IMR-90 (cell line): ENCODE measurements at places on chromosomes 5 and 9.
A peak's percentile ranks its signal among the peaks of the same experiment; 100 is the strongest.

DNA sequence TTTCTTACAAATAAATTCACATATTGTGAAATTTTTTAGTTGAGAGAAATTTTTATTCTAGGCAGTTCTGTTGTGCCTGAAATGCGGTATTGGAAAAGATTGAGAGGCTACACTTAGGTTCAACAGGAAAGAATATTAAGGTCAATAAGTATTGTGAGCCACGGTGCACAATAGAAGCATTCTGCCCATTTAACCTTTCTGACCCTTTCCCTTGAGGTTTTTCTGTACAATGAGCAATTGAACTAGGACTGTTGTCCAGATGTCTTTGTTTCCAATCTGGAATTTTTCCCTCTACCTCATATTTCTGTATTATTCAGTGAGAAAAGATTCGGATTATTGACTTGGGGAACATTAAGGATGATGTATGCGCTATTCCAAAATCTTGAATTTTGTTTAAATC lies 205.2 kb downstream of the NR3C1 start:
- DNase-seq = no peak
- H3K4me1 ChIP-seq = peaks cover 4% of the 10 kb centered on the region
- no peak overlapping the region for H3K27ac ChIP-seq
- H3K27me3 ChIP-seq = no peaks in the 10 kb centered on the region
- H3K4me3 ChIP-seq = no peak overlapping the region

DNA sequence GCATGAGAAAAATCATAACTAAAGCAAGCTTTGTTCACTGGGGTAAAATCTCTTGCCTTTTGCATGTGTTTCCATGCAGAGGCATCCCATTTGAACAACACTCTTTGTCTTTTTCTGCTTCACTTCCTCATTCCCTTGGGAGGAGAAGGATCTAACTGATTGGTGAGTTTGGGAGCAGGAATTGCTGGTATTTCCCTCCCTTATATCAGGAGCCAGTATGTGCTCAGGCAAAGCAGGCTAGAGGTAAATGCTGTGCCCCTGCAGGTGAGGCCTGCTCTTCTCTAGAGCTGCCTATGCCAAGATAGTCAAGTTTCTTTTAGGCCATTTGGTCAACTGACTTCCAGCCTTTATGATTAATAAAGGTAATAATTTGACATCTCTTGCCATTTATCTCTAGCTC lies 179.9 kb downstream of the COX7C start:
- H3K36me3 ChIP-seq = no peaks in the 10 kb centered on the region
- H3K4me3 ChIP-seq = no peak overlapping the region
- no peaks in the 10 kb centered on the region for H3K27me3 ChIP-seq
- no peaks in the 10 kb centered on the region for H3K4me1 ChIP-seq
- no peak for DNase-seq
- H3K27ac ChIP-seq = no peak overlapping the region

- DNase-seq = no peak
- H3K27me3 ChIP-seq = no peaks in the 10 kb centered on the region; the same call in 1 of the 2 replicates
- H3K36me3 ChIP-seq = no peaks in the 10 kb centered on the region
- no peaks in the 10 kb centered on the region for H3K4me1 ChIP-seq
- H3K4me3 ChIP-seq = no peak overlapping the region
Observed at GRCh38 chr5:139524446-139524845, 36.7 kb upstream of the UBE2D2 start.

DNA sequence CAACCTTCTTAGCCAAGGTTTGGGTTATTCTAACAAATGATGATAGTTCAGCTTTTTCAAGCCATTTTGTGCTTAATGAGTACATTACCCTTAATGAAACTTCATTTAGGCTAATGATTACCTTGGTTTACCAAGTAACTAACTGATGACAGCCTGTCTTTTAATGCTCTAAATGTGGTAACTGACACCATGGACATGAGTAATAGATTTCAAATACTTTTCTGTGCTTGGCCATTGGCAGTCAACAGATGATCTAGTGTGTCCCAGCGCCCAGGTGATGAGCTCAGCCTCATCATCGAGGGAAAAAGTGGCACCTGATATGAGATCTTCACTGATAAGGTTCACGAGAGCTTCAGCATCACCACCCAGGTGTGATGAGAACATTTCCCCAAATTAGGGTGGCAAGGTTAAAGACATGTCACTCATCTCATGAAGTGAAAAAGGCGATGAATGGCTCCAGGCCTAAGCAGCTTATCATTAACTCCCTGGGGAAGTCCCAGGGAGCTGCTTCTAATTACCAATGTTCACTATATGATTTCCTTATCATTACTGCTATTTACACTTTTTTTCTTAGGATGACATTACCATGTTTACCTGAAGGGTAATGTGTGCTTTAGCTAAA lies 296.0 kb downstream of the SPOCK1 start:
- no peak for DNase-seq
- no peaks in the 10 kb centered on the region for H3K36me3 ChIP-seq
- H3K27ac ChIP-seq = no peak overlapping the region
- no peak overlapping the region for H3K4me3 ChIP-seq
- H3K27me3 ChIP-seq = no peaks in the 10 kb centered on the region

- H3K36me3 ChIP-seq = no peaks in the 10 kb centered on the region
- H3K4me3 ChIP-seq = no peak overlapping the region
- H3K4me1 ChIP-seq = no peaks in the 10 kb centered on the region
- H3K27ac ChIP-seq = no peak overlapping the region
Observed at GRCh38 chr5:28190011-28190410, 1151.6 kb upstream of the CDH9 start.

GRCh38 chr5:174503461-174504265 lies 220.7 kb upstream of the MSX2 start:
- H3K27me3 ChIP-seq = no peaks in the 10 kb centered on the region
- peak overlapping the region; percentile 66 for H3K27ac ChIP-seq
- no peak overlapping the region for H3K4me3 ChIP-seq
- DNase-seq = peak; percentile 84
- H3K4me1 ChIP-seq = peaks cover 10% of the 10 kb centered on the region
- no peaks in the 10 kb centered on the region for H3K36me3 ChIP-seq

DNA sequence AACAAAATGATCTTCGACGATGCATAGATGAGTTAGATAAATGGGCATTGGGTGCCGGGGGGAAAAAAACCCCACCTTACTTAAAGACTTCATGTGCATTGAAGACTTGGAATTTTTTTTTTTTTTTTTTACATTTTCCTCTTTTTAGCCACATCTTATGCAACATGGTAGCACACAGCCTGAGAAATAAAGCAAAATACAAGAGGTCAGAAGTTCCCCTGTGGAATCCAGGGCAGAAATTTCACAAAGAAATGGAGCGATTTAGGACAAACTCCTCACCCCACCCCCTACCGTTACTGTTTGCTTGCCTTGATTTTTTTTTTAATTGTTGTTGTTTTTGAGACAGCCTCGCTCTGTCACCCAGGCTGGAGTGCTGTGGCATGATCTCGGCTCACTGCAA lies 153.2 kb downstream of the GOLPH3 start:
- H3K27ac ChIP-seq = no peak overlapping the region
- H3K27me3 ChIP-seq = peaks cover 17% of the 10 kb centered on the region
- no peak for DNase-seq
- no peaks in the 10 kb centered on the region for H3K36me3 ChIP-seq

DNA sequence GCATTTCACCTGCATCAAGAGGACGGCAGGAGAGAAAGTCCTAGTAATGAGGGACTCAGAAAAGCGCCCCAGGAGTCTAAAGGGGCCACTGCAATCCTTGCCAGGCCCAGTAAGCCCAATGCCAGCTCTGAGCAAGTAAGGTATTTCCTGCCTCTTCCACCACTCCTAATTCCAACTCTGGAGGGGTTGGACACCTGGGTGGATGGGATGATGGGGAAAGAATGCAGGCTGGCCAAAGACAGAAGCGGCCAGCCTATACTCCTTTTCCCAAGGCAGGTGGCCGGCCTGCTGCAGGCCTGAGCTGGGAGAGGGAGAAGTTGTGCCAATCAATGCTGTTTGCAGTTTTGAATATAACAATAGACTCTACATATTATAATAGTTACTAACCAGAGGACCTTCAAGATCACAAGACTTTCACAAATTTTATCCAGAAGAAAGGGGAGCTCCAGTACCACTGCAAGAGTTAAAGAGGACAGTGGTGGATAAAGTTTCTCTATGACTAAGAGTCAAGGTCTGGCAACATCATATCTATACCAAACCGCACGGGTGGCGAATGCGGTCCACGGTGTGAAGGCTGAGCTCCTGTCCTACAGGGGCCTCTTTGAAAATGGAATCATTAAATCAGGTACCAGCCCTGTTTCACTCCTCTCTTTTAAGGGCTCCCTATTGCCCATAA lies 115.0 kb upstream of the TBC1D2 start:
- peaks cover 16% of the 10 kb centered on the region for H3K4me1 ChIP-seq
- H3K27me3 ChIP-seq = no peaks in the 10 kb centered on the region
- no peak overlapping the region for H3K4me3 ChIP-seq
- peaks cover 2% of the 10 kb centered on the region; the same call in 1 of the 2 replicates for H3K36me3 ChIP-seq
- no peak overlapping the region for H3K27ac ChIP-seq

GRCh38 chr9:374736-375135 lies 160.1 kb downstream of the DOCK8 start:
- no peaks in the 10 kb centered on the region for H3K4me1 ChIP-seq
- peaks cover 3% of the 10 kb centered on the region; the same call in 1 of the 2 replicates for H3K27me3 ChIP-seq
- H3K27ac ChIP-seq = no peak overlapping the region
- no peak overlapping the region for H3K4me3 ChIP-seq

DNA sequence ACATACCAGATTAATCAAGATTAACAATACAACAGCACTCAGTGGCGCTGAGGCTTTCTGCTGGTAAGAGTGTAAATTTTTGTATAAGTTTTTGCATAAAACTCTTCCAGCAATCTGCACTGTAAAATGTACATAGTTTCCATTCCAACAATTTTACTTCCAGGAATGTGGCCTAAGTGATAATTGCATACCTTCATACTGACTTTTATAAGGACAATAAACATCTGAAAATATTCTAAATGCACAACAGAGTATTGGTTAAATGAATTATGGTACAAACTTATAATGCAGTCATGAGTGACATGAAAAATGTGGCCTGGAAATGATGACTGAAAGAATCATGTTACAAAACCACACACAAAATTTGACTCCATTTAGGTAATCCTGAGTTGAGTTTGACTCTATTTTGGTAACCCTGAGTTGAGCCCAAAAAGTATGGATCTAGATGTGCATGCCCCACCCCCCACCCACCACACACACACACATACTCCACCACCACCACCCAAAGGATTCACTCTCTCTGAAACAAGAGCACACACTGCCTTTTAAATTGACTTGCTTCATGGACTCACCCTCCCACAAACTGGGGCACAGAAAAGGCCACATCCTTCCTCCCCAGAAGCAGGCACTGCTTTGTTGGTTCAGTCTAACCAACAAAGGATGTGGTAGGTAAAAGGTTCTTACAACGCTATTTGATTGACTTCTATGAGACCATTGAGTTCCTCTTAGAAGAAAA lies 137.6 kb downstream of the SUSD1 start:
- peak; percentile 94 for DNase-seq
- no peaks in the 10 kb centered on the region for H3K27me3 ChIP-seq

- H3K4me3 ChIP-seq = no peak overlapping the region
- no peaks in the 10 kb centered on the region for H3K27me3 ChIP-seq
- no peaks in the 10 kb centered on the region for H3K36me3 ChIP-seq
- H3K4me1 ChIP-seq = no peaks in the 10 kb centered on the region
- no peak overlapping the region for H3K27ac ChIP-seq
Observed at GRCh38 chr5:100479079-100479688, 56.0 kb upstream of the FAM174A start.

- no peak overlapping the region for H3K4me3 ChIP-seq
- H3K36me3 ChIP-seq = no peaks in the 10 kb centered on the region
- no peak overlapping the region for H3K27ac ChIP-seq
- H3K4me1 ChIP-seq = no peaks in the 10 kb centered on the region
Observed at GRCh38 chr5:109516390-109516789, 106.6 kb upstream of the PJA2 start.

DNA sequence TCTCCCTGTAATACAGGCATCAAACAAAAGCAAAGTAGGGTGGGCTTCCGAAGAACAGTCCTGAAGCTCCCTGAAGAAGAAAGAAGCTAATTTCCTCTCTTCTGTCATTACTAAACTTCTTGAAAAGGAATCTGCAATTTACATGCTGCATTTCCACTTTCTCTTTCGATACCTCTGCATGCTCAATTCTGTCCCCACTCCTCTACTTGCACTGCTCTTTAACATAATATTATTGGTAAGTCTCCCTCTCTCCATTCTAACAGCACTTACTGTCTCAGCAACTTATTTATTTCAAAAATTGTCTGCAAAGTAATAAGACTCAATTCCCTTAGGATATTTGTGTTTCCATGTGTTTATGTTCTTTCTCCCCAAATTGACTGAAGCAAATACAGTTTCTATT lies 3.9 kb upstream of the PLPP1 start:
- DNase-seq = no peak
- H3K27ac ChIP-seq = no peak overlapping the region
- H3K27me3 ChIP-seq = no peaks in the 10 kb centered on the region
- H3K4me3 ChIP-seq = 0 out of 2 replicates have a peak overlapping the region, but pooled peaks have one; percentile 6
- H3K36me3 ChIP-seq = no peaks in the 10 kb centered on the region

GRCh38 chr5:76180814-76181805 lies 97.9 kb downstream of the SV2C start:
- H3K27me3 ChIP-seq = no peaks in the 10 kb centered on the region
- no peaks in the 10 kb centered on the region for H3K36me3 ChIP-seq
- DNase-seq = no peak
- no peak overlapping the region for H3K27ac ChIP-seq
- H3K4me3 ChIP-seq = no peak overlapping the region

- peak; percentile 93 for DNase-seq
- no peaks in the 10 kb centered on the region for H3K27me3 ChIP-seq
- H3K36me3 ChIP-seq = peaks cover 34% of the 10 kb centered on the region
Observed at GRCh38 chr9:116238225-116238624, 84.6 kb downstream of the PAPPA start.

DNA sequence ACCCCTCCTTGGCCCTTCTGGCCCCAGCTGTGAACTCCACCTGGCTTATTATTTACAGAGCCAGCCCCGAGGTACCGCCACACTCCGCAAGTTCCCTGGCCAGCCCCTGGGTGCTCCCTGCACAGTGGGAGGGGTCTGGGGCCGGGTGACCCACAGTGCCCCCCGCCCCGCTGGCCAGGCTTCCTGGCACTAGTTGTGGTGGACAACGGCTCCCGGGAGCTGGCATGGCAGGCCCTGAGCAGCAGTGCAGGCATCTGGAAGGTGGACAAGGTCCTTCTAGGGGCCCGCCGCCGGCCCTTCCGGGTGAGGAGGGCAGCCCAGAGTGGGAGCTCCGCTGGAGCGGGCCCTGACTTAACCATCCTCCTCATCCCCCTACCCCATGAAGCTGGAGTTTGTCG lies 3.9 kb downstream of the MAMDC4 start:
- H3K27me3 ChIP-seq = no peaks in the 10 kb centered on the region
- no peak for DNase-seq
- H3K4me3 ChIP-seq = no peak overlapping the region
- H3K27ac ChIP-seq = no peak overlapping the region

GRCh38 chr5:2505217-2505616 lies 246.3 kb downstream of the IRX2 start:
- no peak overlapping the region for H3K27ac ChIP-seq
- DNase-seq = no peak
- H3K27me3 ChIP-seq = no peaks in the 10 kb centered on the region
- no peak overlapping the region for H3K4me3 ChIP-seq
- H3K4me1 ChIP-seq = no peaks in the 10 kb centered on the region
- H3K36me3 ChIP-seq = no peaks in the 10 kb centered on the region

GRCh38 chr5:56561-57290 lies 35.2 kb upstream of the PLEKHG4B start:
- no peak overlapping the region for H3K4me3 ChIP-seq
- no peaks in the 10 kb centered on the region for H3K4me1 ChIP-seq
- peak; percentile 52 for DNase-seq
- peaks cover 28% of the 10 kb centered on the region for H3K27me3 ChIP-seq
- H3K27ac ChIP-seq = no peak overlapping the region
- H3K36me3 ChIP-seq = no peaks in the 10 kb centered on the region

- DNase-seq = no peak
- no peak overlapping the region for H3K27ac ChIP-seq
- H3K27me3 ChIP-seq = peaks cover 3% of the 10 kb centered on the region
- no peaks in the 10 kb centered on the region for H3K4me1 ChIP-seq
- H3K4me3 ChIP-seq = no peak overlapping the region
Observed at GRCh38 chr9:20078246-20078645, 289.4 kb upstream of the SLC24A2 start.
